ENCODE measurements at places on chromosomes 12 and 14.

GRCh38 chr14:39107591-39107996, 4.6 kb upstream of the SEC23A start:
- no peak for DNase-seq

GRCh38 chr12:124852329-124852831, 11.3 kb downstream of the SCARB1 start:
- no peak for DNase-seq

DNA sequence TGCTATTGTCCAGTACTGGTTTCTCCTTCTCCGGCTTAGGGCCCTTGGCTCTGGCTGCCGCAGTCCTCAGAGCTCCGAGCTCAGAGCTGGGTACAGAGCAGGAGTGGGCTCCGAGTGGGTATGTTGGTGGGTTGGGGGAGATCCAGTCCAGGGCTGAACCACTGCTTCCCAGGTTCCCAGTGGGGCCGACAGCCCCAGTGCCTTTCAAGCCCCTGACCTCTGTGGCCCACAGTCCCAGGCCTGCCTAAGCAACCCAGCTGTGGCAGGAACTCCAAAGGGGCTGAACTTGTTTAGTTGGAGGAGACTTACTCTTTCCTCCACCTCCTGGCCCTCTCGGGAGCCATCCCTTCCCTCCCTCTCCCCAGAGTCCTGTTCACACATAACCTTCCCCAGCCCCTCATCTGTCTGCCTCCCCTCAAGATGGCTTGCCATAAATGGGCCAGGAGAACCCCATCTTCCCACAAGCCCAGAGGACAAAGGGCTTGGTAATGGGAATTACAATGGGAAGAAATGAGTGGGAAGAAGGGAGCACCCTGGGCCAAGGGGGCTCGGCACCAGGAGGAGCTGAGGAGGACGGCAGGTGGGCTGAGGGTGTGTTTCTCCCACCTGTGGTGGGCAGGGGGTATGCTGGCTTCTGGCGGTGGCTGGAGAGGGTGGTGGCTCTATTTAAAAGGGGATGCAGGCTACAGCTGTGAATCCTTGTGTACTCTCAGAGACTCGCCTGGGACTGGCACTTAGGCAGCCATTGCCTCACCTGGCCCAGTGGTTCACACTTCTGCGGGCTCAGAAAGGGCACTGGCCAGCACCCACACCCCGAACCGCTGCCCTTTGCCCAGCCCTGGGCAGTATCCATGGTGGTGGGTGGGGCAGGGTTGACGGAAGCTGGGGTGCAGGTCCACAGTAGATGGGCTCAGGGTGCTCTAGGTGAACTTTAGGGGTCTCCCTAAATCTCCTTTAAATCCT, 3.8 kb upstream of the MYH6 start:
- no peak for DNase-seq

- DNase-seq = no peak
Observed at GRCh38 chr12:63353559-63353958, 202.6 kb upstream of the AVPR1A start.

GRCh38 chr14:45095143-45095542, 11.2 kb downstream of the PRPF39 start:
- no peak for DNase-seq

GRCh38 chr14:58961045-58961731, 227.3 kb upstream of the DAAM1 start:
- no peak for DNase-seq

GRCh38 chr14:73591690-73592449, at the start of gene ACOT4:
TSS of gene ACOT4 (plus strand) at chr14:73591873. CDS start at chr14:73591960, 87 bp downstream.
- no peak for DNase-seq

DNA sequence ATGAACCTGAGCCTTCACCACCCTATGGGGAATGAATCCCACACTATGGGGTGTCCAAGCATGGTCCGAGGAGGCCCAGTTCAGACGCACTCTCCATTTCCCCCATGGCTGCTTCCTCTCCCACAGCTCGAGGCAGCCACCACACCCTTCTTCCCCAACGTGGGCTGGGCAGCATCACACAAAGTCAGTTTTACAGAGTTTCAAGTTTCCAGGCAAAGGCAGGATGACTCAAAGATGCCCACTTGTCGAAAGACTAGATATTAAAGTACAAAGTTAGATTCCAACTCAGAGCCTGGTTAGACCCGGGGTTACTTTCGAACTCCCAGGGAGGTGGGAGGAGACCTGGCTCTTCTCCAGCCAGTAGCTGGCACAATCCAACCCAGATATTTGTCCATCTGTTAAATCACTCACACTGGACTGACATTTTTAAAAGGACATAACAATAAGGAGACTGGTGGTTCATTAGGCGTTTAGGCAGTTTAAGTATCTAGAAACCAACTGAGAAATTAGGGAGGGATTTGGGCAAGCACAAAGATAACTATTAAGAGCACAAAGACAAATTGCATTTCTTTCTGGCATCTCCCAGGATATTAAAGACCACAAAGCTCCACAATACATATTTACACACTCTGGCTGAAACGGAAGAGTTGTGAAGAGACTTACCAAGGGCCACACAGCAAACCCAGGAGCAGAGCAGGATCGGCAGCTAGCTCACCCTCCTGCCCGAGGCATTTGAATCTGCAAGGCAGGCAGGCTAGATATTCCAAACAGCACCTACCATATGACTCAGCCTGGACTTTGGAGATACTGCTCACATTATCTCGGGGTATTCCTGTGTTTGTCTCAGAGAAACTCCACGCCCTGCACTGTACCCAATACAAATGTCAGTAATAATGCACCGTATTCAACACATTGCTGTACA, 34.8 kb downstream of the TMCC3 start:
- DNase-seq = no peak

Data from NCI-H187 treated with DMSO at 0.1 percent for 48 hours (cell line).